Effector memory CD4-positive, alpha-beta T cell (primary cell): ENCODE measurements at places on chromosomes 13 and 19.

DNA sequence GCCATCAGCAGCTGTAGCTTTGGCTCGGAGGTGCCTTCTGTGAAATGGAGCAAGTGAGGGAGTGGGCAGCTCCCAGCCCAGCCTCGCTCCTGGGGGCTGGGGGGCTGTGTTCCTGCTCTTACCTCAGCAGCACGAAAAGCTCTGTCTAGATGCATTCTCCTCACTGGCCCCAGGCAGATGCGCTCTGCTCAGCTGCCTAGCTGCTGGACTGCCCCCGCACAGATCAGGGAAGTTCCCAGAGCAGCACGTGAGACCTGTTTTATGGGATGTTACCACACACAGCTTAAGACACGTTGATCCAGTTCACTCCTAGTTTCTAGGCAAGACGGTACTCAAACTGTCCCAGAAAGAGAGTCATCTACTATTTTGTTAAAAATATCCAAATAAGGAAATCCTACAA, 13.6 kb downstream of the LCP1 start:
- peak; percentile 42 for DNase-seq

DNA sequence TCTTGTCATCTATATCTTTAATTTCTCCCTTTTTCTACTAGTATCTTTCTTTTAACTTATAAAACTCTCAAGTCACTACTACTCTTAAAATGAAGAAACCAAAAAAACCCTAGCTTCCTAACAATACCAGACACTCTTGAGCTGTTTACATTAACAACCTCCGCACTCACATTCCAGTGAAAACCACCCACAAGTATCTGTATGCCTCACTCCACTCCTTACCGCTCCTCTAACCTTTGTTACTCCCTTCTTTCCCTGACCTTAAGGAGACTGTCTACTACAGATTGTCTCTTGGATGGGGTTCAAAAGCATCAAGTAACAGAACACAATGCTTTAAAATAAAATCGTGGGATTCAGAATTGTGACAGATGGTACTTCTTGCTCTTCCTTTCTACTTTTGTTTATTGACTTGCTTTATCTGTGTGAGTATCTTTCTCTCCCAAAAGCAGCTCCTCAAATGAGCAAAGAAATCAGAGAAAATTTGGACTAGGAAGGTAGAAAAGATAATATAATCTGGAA, 110.0 kb upstream of the FBXL3 start:
- DNase-seq: no peak

- DNase-seq: no peak
Measured at GRCh38 chr19:17576758-17577456, 21.5 kb downstream of the COLGALT1 start.

DNA sequence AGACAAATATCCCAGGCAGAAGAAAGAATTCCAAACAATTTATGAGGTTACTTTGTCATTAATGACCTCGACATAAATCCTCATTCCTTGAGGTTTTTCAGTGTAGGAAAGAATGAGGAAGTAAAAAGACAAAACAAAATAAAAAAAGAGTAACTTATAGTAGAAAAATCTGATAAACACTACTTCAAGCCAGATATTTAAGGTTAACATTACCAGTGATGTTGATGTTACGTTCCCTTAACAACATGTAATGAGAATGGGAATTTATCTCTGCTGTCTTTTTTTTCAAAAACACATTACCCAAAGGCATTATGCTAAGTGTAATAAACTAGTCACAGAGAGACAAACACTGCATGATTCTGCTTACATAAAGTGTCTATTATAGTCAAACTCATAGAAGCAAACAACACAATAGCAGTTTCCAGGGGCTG, 935.1 kb downstream of the SLITRK1 start:
- DNase-seq: no peak

- no peak for DNase-seq
Measured at GRCh38 chr13:39618561-39618960, 15.6 kb upstream of the LHFPL6 start.

DNA sequence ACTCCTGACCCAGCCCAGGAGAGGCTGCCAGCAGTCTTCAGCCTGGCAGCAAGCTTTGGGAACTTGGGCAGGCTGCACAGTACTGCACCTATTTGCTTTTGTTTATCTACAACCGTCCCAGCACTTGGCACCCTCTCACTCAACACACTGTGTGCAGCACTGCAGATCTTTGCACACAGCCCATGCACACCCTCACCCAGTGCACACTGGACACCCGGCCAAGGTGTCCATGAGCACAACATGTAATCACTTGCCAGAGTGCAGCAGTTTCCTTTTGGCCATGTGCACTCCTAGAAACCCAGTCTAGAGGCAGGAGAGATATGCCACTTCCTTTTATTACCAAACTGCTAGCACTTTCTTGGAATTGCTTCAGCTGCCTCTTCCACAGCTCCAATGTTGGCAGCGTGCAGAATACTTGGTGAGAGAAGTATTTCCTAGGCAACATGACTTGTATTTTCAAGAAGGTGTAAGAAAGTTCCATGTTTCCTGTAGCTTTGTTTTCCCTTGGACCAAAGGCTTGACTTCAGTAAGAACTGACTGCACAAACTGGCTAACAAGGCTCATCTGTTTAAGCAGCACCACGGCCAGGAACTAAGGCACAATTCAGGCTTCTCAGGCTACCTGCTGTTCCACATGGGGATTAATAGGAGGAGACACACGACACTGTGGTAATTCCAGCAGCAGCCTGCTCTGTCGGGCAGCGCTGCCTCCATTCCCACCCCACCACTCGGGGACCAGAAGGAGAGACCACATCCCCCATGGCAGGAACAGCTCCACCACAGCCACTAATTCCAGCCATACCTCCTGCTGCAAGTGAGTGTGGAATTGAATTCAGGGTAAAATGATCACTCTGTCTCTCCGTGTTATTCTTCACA, 15.3 kb downstream of the ATP7B start:
- no peak for DNase-seq

DNA sequence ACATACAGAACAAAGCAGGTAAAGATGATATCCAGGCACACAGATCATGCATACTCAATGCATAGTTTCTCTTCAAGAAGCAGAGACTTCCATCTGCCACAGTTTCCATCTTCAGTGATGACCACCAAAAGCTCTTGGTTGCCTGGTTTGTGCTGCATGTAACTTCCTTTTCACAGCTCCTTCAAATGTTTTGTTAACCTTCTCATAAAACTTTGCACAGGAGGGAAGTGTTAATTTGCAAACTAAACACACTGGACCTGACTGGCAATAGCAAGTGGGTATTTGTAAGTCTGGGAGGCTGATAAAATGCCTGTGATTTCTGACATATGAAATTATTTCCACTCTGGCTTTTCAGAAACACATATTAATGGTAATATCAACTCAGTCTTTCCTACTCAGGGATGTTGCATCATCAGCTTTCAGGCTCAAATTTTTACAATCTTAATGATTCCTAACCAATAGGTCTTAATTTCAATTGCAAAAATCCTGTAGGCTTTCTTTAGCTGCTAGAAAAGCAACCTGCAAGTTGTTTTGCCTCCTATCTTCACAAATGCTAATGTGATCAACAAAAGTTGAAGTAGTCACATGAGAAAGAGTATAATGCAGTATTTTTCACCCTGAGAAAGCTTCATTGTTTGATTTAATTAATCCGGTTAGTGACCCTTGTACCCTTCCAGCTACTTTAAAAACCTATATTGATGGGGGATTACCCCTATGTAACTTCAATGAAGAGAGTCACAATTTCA, 575.6 kb downstream of the DIAPH3 start:
- DNase-seq: no peak

GRCh38 chr19:35142606-35143230, 337 bp upstream of the FXYD7 start:
- peak; percentile 60 for DNase-seq

- DNase-seq: no peak
Measured at GRCh38 chr19:29508181-29508580, 17.6 kb upstream of the VSTM2B start.

GRCh38 chr13:94829837-94830365, 117.6 kb upstream of the SOX21 start:
- DNase-seq: no peak

DNA sequence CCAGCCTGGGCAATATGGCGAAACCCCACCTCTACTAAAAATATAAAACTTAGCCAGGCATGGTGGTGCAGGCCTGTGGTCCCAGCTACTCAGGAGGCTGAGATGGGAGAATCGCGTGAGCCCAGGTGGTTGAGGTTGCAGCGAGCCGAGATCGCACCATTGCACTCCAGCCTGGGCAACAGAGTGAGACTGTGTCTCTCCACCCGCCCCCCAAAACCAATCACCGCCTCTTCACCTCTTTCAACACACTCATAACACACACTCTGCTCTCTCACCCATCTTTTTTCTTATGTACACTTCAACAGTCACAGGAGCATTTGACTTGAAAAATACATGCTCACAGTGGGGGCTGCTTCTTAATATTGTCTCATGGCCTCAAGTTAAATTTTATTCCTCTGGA, 76.8 kb downstream of the ESD start:
- no peak for DNase-seq

- peak; percentile 32 for DNase-seq
Measured at GRCh38 chr19:56350416-56351045, 35.9 kb upstream of the ZSCAN5A start.

DNA sequence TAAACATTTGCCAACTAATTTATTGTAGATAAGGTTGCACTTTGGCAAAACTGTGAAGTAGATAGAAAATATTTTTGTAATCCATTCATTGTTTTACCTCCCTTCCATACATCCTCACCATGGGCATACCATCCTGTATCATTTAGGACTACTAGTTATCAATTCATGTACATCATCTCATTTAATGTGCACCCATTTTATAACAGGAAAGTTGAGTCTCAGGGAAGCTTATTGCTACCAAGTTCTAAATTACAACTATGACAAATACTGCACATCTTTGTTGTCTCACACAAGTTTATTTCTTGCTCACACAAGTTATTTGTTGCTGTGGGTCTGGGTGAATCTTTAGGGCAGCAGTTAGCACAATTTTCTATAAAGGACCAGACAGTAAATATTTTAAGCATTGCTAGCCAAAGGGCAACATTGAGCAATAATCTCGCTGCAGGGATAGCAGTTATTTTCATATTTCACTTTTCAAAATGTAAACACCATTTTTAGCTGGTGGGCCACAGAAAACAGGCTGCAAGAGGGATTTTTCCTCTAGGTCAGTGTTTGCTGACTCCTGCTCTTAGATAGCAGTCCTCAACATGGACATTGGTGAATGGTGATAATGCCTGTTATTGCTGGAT, 276.5 kb downstream of the GPC6 start:
- no peak for DNase-seq

DNA sequence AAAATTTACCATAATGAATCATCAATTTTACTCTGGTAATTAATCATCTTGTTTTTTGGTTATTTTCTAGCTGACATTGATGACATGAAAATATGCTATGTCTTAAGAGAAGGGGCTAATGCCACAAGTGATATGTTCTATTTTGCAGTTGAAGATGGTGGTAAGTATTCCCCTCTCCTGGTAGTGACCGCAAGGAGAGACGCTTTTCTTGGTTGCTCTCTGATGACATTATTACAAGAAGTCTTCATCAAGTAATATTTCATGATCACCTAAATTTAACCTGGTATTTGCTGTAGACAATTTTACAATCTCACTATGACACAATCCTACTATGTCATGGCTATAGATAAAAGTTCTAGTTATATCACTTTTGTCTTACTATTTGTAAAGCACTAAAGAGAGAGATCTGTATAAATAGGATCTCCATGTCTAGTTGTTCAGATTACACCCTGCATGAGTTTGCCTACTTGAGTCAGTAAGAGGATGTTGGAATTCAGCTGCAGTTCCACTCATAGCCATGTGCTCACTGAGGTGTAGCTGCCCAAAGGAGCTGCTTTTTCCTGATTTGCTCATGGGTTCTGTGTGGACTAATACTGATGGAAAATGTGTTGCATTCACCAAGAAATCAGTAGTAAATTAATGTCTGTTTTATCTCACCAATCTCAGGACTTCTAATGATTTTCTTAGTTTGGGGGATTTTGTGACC, 10.9 kb downstream of the FREM2 start:
- DNase-seq: no peak

DNA sequence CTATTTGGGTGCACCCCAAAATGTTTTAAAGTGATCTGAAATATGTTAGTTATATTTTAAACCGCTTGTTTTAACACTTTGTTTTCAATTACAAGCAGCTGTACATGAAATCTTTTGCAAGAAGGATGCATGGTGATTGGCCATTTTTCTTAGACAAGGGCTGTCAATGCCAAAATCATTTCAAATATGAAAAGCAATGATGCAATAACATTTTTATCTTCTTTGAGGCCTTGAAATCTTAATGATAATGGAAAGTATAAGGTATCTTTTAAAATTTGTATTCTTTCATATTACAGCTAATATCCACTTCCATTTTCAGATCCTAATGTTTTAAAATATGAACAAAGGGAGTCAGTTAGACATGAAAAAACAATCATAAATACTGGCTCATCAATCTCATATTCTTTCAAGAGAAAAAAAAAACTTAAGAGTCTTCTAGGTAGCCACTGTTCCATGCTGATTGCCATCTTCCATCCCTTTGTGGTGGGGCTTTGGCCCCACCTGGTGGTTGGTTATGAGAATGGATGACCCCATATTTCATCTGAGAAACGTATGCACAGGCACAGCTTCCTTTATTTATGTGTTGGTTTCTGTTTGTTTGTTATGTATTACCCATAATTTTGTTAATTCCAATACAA, 330.3 kb upstream of the MIR17HG start:
- DNase-seq: no peak

- no peak for DNase-seq
Measured at GRCh38 chr19:50647879-50648615, 1.2 kb upstream of the C19orf81 start.

DNA sequence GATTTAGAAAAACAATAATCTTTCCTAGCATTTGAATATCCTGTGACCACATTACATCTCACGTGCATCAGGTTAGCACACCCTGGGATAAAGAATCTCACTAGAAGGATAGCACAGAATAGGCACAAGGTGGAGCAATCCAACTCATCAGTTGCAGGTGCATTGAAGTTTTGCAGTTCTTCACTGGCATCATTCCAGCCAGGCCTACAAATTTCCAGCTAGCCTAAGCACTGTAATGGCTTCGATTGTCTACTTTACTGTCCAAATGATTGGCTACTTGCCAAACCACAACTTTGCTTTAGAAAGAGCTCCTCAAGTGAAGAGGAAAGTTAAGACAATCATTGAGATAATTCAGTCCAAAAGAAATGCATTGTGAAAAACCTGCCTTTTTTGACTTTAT, 89.5 kb downstream of the SPRY2 start:
- DNase-seq: no peak

GRCh38 chr13:43731296-43731695, 55.5 kb downstream of the ENOX1 start:
- DNase-seq: no peak

DNA sequence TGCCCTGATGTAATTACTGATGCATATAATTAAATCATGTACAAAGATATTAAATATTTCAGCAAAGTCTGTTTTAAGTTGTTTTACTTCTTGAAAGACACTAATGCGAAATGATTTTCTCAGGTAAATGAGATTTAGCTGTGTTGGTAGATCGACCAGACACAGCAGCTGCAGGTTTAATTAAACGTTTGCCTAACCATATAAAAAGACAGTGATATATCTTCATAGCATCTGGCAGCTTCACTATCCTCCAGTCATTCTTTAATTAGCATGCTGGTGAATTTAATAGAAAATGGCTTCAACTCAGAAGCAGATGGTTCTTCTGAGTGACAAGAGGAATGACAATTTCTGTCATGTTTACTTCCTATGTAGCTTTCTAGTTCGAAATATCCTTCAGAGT, 69.3 kb downstream of the NHLRC3 start:
- DNase-seq: no peak
